ENCODE measurements at places on chromosomes 2 and 18.

- no peak for DNase-seq
Measured at GRCh38 chr2:71609958-71610357, 156.6 kb downstream of the DYSF start.

DNA sequence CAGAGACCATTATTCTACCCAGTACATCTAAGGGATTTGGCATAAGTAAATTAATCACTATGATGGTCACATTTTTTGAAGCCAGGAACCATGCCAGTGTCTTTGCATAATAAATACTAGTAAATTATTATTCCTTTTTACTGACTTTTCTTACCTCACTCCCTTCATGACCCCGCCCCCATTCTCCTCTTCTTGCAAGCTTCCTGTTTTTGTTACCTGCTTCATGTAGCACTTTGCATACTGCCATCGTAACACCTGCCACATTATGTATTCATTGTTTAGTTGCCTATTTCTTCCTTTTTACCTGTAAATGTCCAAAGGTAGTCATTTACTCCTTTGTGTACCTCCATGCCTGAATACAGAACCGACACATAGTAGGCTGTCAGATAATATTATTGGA, 309.5 kb downstream of the KIAA1328 start:
- DNase-seq = no peak

DNA sequence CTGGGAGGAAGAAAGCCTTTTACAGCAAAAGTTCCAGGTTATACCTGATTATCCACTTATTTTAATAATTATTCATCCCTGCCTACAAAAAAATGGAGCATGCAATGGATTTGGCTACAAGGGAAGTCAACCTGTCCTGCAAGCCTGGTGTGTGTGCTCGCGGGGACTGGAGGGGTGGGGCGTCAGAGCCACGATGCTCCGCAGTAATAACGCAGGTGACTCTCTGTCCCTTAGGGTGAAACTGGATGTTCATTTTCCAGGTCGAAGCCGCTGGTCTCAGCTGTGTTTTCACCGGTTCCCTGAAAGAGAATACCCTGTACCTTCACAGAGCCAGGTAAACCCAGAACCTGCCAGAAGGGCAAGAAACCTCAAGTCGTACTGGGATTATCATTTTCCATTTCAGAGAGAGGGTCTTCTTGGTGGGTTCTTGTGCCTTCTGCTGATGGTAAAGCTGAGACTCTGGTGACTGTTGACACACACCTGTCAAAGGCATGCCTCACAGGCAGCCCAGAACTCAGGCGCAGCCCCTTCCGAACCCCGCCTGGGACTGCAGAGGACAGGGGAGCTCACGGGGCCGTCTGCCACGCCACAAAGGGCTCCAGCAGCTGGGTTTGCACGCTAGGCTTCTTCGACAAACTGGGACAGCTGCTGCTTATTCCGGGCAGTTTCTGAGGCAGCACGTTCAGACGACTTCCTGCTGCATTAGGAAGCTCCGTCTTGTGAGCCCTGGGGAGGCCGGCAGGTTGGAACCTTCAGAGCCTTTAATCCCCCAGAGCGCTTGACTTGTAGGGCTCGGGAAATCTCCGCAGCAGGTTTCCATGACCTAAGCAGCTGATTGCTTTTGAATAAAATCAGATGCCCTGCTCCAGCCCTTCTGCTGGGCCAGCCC, 58.6 kb downstream of the KCNG2 start:
- DNase-seq = no peak

GRCh38 chr2:235458839-235459273, 35.0 kb upstream of the AGAP1 start:
- no peak for DNase-seq

GRCh38 chr2:3807853-3808252, 104.5 kb downstream of the DCDC2C start:
- DNase-seq = no peak

DNA sequence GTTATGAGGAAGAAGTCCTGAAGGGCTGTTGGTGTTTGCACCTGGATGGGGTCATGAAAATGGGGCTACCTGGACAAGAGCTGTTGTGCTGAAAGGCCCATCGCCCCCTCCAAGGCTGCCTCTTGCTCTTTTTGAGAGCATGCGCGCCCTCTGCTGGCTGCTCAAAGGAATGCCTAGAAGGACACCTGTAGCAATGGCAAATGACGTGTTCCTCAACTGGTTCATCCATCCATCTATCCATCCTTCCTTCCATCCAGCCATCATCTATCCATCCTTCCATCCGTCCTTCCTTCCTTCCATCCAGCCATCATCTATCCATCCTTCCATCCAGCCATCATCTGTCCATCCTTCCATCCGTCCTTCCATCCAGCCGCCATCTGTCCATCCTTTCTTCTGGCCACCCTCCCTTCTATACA, 17.2 kb upstream of the RPL31 start:
- DNase-seq = peak; percentile 62

DNA sequence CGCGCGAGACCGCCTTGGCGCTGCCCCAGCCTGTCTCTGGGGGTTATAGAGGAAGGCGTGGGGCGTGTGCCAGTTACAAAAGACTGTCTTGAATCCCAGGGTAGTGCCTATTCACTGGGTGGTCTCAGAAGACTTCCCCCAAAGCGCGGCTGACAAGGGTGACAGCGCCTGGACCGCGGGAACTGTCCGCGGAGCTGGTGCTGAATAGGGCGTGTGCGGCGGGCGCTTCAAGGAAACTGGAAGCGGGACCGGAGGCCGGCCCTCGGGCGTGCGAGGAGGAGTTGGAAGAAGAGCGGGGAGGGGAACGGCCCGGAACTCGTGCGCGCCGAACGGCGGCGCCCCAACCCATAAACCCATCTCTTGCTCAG, 2.3 kb downstream of the EGR4 start:
- no peak for DNase-seq

GRCh38 chr18:23885750-23886149, 128.8 kb upstream of the TTC39C start:
- DNase-seq = no peak

DNA sequence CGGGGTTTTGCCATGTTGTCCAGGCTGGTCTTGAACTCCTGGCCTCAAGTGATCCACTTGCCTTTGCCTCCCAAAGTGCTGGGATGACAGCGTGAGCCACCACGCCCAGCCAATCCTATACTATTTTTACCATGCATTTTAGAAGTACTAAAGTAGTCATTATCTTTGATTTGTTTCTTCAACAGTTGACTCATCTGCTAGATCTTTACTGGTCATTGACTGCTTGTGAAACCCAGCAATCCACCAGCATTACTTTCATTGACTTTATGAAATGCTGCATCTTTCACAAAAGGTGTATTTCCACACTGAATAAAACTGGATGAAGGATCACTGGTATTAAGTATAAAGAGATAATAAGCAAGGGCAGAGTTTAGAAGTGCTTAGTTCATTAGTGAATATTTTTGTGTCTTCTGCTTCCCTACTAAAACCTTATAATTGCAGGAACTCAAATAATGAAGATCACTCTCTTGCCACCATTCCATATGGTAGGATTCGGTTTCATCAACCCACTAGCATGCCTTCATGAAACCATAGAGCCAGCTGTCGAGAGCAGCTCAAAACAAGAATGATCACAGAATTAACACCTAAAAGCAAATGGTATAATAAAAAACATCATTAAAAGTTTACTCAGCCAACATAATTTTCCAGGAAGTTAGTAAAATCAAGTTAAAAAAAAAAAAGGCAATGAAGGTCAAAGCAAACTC, 33.1 kb downstream of the IRS1 start:
- no peak for DNase-seq

DNA sequence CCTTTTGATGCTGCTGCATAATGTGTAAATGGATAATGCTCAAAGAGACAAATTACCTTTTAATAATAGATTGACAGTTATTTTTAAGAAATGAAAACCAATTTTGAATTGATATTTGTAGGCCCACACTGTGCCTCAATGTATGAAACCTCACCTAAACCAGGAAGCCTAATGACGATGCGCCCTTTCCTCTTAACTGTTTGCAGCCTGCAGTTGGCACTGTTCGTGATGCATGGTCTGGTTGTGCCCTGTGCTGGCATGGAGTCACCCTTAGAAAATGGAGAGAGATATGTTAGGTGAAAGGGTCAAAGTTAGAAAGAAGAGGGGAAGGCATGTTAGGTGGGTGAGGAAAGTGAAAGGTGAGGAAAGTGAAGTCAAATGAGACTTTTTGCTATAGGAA, 390.2 kb downstream of the PTPRM start:
- DNase-seq = no peak

- DNase-seq = no peak
Measured at GRCh38 chr2:211329882-211330281, 773.5 kb downstream of the CPS1 start.

DNA sequence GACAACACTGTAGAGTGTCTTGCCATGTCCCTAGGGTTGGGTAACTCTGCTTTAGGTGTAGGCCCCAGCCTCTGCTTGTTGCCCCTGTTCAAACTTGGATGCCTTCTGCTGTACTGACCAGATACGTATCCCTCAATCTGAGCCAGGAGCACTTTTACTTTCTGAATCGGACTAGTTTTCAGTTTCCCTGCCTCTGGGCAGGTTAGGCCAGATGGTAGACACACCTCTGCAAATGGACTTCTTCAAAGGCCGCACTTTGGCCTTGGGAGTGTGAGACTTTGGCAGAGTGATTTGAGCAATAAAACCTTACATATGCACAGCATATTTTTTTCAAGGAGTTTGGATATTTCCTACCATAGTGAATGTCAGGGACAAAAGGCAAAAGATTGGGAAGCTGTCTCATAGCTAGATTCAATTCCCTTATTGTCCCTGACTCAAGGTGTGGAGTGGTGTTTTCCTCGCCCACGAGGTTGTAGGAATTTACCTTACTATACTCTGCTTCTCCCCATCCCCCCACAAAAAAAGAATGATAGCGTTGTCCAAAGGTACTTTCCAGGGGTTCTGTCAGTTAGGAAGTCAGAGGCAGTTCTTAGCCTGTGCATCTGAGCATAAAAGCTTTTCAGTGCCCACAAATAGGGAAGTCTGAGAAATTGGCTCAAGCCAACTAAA, 15.3 kb upstream of the PARD3B start:
- DNase-seq = no peak

GRCh38 chr2:56476509-56477071, 292.8 kb downstream of the CCDC85A start:
- DNase-seq = no peak

DNA sequence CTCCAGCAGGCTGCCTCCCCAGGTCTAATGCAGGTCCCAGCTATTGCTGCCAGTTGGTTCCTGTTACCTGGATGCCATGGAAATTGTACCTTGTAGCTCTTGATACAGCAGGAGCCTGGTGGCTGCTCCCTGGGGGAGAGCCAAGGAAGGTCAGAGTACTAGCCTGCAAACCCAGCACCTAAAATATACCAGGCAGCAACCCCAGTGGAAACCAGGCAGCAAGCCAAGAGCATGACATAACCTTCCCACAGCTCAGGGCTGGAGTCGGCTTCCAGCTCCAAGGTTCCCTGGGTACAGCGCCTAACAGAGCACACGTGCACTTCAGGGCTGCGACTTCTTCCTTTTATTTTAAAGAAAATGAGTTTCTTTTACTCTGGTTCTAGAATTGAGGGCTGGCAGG, 30.3 kb downstream of the TNP1 start:
- DNase-seq = no peak

GRCh38 chr2:151927501-151928221, 99.4 kb upstream of the ARL5A start:
- no peak for DNase-seq

DNA sequence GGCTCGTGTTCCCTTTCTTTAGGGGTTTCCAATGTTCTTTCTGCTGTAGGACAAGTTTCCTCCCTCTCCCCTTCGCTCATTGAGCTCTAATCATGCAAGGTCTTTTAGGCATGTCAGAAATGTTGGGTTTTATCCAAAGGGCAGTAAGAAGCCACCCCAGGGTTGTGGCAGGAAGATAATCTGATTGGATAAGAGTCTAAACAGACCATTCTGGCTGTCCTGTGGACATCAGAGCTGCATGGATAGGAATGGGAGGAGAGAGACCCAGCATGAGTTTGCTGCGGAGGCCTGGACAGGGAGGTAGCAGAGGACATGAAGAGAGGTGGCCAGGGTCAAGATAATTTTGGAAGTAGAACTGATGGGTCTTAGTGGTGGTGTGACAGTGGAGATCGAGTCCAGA, 88.2 kb downstream of the ACKR3 start:
- DNase-seq = no peak

- no peak for DNase-seq
Measured at GRCh38 chr2:157158111-157158510, 99.4 kb upstream of the GALNT5 start.

DNA sequence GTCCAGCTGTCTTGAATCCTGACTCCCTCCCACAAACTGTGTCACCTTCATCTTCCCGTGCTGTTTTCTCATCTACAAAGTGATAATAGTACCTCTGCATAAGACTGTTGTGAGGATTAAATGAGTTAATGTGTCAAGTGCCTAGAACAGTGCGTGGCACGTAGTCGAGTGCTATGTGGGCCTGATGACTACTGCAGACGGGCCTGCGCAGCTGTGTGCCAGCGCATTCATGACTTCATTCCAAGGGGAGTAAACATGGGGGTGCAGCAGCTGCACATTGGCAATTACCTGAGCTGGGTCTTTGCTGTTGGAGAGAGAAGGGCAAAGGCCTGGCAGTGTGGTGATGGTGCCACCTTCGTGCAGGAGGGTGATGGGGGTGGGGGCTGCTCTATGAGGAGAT, 5.0 kb downstream of the TEX44 start:
- DNase-seq = no peak

DNA sequence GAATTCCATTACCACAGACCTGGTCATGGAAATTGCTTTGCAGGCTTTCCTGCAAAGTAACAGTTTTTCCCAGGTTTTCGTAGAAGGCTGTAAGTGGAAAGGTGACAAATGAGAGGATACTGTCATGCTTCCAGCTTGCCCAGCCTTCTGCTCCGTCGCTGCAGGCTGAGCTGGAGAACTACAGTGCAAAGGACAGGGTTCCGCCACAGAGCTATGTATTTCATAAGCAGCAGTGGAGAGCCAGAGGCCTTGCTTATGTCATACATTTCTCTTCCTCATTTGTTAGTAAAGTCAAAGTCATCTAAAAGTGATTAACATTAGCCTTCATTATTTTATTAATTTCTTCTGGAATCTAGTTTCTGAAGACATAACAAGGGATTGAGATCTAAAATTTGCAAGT, 72.9 kb upstream of the RBM44 start:
- no peak for DNase-seq

- DNase-seq = no peak
Measured at GRCh38 chr2:223010641-223011040, 41.3 kb upstream of the KCNE4 start.

DNA sequence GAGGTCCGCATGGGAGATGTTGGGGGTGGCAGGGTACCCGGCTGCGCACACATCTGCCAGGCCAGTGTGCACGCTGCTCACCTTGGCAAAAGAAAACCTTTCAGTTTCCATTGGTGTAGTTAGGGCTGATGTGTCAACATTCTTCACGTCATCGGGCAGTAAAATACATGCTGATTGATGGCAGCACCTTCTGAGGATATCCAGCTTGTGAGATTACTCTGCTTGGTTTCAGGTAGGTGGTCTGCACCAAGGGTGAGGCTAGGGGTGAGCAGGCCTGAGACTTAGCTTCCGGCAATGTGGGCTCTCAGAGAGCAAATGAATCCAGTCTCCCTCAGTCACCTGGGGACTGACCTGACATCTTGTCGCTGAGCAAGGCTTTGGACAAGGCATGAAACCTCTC, 19.3 kb upstream of the ACKR3 start:
- no peak for DNase-seq

- no peak for DNase-seq
Measured at GRCh38 chr2:207513551-207514257, 16.1 kb upstream of the CREB1 start.

- DNase-seq = no peak
Measured at GRCh38 chr2:201854841-201855240, 48.5 kb downstream of the CDK15 start.

GRCh38 chr2:84639751-84640150, 123.5 kb downstream of the DNAH6 start:
- no peak for DNase-seq

Data from stimulated activated CD4-positive, alpha-beta T cell treated with anti-CD3 and anti-CD28 coated beads, Interleukin-15, amount 100 ng/mL, for 48 hours (primary cell).